Neural crest cell (in vitro differentiated cells): ENCODE measurements at places on chromosomes 13 and 19.
A peak's percentile ranks its signal among the peaks of the same experiment; 100 is the strongest.

GRCh38 chr19:45100201-45100600 lies 7.2 kb downstream of the PPP1R37 start:
- no peak for DNase-seq

GRCh38 chr19:1650650-1651567 lies 1.5 kb downstream of the TCF3 start:
- peak; percentile 49 for DNase-seq

GRCh38 chr13:21429211-21429610 lies 29.9 kb downstream of the ZDHHC20 start:
- DNase-seq = no peak

DNA sequence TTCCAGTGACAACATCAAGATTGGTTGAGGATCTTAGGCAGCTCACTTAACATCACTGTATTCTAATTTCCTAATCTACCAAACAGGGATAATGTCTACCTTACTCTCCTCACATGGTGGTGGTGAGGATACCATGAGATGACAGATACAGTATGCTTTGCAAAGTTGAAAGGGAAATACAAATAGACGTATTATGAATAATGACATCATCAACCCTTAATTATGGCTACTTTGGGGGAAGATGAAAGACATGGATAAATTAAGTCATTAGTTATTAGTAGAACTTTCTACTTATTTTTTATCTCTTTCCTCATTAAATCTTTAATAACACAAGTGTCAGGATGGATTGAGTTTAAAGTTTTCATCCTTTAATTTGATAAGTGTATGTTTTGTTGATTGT lies 532.5 kb downstream of the KLF12 start:
- no peak for DNase-seq

DNA sequence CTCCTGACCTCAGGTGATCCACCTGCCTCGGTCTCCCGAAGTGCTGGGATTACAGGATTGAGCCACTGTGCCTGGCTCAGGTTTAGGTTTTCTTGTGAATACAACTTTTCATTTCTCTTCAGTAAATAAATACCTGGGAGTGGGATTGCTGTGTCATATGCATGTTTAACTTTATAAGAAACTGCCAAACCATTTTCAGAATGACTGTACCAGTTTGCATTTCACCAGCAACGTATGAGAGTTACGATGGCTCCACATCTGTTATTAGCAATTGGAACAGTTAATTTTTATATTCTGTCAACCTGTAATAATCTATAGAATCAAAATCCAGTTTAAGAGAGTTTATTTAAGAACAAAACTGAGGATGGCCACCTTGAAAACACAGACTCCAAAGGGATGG lies 52.2 kb downstream of the TEX26 start:
- DNase-seq = no peak

DNA sequence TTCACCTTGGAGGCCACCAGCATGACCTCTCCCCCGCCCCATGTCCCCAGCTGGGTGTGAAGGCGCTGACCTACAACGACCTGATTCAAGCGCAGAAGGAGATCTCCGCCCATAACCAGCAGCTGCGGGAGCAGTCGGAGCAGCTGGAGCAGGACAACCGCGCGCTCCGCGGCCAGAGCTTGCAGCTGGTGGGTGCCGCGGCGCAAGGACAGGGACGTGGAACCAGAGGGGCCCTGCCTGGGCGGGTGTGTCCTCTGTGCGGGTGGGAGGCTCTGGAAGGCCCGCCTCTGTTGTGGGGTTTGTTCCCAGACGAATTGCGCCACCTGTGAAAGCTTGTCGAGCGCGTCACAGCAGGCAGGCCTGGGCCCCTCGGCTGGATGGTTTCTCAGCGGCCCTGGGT lies 22.3 kb downstream of the PLEKHJ1 start:
- no peak for DNase-seq

- DNase-seq = no peak
These were observed 45.3 kb downstream of the RGCC start for GRCh38 chr13:41502673-41503072.

DNA sequence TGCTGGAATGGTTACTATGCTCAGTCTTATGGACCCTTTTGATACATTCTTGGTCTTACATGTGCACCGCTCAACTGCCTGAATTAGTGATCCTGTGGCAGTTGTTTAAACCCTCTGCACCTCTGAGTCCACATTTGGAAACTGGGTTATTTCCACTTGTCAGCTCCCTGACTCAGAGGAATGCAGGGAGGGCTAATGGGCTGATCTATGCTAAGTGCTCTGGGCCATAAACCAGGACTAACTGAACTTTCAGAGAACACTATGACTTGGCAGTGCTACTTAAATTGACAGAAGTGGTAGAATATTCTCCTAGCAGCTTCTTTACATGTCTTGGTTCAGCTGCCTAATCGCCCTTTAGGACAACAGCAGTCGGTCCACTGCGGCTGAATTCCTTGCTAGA lies 26.8 kb upstream of the MED4 start:
- no peak for DNase-seq

GRCh38 chr13:28622286-28622685 lies 36.6 kb upstream of the POMP start:
- DNase-seq = no peak

- no peak for DNase-seq
These were observed 14.6 kb downstream of the NLRP8 start for GRCh38 chr19:55962186-55962585.

GRCh38 chr13:46119883-46120614 lies 15.2 kb upstream of the CPB2 start:
- DNase-seq = no peak

- DNase-seq = no peak
These were observed 353.0 kb downstream of the NDFIP2 start for GRCh38 chr13:79833991-79834390.

GRCh38 chr13:42176294-42176693 lies 95.7 kb upstream of the AKAP11 start:
- DNase-seq = no peak

DNA sequence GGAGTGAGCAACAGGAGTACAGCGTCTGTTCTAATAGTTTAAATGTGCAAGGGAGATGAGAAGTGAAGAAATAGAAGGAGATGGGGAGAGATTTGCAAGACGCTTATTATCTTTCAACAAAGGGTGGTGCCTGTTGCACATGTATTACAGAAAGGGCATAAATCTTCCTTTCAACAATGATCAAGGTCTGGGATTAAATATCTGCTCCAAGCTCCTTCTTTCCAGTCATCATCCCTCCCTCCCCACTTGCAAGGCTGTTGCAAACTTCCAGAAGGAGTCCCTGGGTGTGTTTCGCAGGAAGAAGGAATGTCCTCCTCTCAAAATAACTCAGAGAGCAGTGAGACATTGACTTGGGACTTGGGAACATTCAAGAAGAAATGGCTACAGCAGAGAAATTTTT lies 63.5 kb upstream of the MYCBP2 start:
- DNase-seq = no peak
